ENCODE measurements at places on chromosomes 11 and 22. TPM values are rescaled to one million over a fixed set of nuclear protein-coding genes. Genes with fewer than 3 reads are reported as not detected.

DNA sequence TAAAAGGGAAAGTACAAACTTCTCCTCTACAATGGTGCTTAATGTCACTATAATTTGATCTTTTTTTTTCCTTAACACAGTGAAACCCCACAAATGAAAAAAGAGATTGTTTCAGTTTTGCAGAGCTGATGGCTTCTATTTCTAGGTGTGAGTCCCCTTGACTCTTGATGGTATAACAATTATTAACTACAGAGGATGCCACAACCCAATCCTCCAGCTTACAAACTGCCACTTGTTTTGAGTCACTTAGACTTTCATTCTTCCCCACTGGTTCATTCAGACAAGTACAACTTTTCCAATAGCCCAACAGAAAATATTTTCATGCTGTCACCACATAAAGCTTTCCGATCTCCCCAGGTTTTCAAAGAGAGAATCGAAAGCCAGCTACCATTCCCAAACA lies 812.2 kb downstream of the LRRC4C start:
- no peak overlapping the region for H3K4me3 ChIP-seq
- no peaks in the 10 kb centered on the region for H3K36me3 ChIP-seq
- DNase-seq: no peak
- H3K27ac ChIP-seq: no peak overlapping the region
- H3K4me1 ChIP-seq: no peaks in the 10 kb centered on the region
- no peaks in the 10 kb centered on the region for H3K27me3 ChIP-seq

- no peak overlapping the region for H3K27ac ChIP-seq
- DNase-seq: no peak
- H3K4me3 ChIP-seq: no peak overlapping the region
- H3K27me3 ChIP-seq: no peaks in the 10 kb centered on the region
These were observed 28.9 kb downstream of the CLMP start for GRCh38 chr11:123166071-123166559.

DNA sequence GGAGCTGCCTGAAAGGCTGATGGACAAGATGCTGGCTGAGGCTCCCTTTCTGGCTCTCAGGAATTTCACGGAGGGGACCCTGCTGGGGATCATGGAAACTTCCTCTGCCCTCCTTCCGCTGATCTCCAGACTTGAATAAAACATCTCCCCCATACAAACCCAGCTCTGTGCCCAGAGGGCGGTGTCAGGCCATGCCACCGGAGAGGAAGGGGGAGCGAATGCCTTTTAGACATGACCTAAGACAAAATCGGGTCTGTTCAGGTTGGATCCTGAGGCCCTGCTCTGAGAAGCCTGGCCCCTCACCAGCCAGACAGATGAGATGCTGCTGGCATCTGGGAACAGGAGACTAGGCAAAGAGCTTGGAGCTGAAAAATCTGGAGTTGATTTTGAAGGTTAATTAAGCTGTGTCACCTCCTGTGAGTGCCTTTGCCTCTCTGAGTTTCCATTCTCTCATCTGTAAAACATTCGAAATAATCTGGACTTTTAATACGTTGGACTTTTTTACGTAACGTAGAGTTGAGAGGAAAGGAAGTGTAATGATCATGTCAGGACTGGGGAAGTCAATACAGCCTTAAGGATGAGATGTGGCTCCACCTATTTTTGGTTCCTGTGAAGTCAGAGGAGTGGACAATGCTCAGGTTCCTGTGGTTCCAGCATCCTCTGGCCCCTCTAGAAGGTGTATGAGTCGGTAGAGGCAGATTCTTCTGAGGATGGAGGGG lies 163.6 kb downstream of the ST3GAL4 start:
- no peaks in the 10 kb centered on the region for H3K4me1 ChIP-seq
- no peak overlapping the region for H3K27ac ChIP-seq
- no peaks in the 10 kb centered on the region for H3K27me3 ChIP-seq
- H3K36me3 ChIP-seq: no peaks in the 10 kb centered on the region
- DNase-seq: no peak

DNA sequence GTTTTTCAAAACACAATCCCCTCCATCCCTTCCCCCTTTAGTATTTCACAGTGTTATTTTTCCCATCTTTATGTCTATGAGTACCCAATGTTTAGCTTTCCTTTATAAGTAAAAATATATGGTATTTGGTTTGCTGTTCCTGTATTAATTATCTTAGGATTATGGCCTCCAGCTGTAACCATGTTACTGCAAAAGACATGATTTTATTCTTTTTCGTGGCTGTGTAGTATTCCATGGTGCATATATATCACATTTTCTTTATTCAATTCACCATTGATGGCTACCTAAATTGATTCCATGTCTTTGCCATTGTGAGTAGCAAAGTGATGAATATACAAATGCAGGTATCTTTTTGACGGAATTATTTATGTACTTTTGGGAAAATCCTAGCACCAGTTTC lies 346.4 kb upstream of the CNTN5 start:
- H3K27me3 ChIP-seq: no peaks in the 10 kb centered on the region
- H3K27ac ChIP-seq: no peak overlapping the region
- no peaks in the 10 kb centered on the region for H3K36me3 ChIP-seq

GRCh38 chr22:37616201-37617083 lies 7.8 kb downstream of the GGA1 start:
- no peak overlapping the region for H3K4me3 ChIP-seq
- H3K4me1 ChIP-seq: no peaks in the 10 kb centered on the region
- H3K27me3 ChIP-seq: no peaks in the 10 kb centered on the region
- DNase-seq: no peak
- H3K27ac ChIP-seq: no peak overlapping the region
- peaks cover 29% of the 10 kb centered on the region for H3K36me3 ChIP-seq

DNA sequence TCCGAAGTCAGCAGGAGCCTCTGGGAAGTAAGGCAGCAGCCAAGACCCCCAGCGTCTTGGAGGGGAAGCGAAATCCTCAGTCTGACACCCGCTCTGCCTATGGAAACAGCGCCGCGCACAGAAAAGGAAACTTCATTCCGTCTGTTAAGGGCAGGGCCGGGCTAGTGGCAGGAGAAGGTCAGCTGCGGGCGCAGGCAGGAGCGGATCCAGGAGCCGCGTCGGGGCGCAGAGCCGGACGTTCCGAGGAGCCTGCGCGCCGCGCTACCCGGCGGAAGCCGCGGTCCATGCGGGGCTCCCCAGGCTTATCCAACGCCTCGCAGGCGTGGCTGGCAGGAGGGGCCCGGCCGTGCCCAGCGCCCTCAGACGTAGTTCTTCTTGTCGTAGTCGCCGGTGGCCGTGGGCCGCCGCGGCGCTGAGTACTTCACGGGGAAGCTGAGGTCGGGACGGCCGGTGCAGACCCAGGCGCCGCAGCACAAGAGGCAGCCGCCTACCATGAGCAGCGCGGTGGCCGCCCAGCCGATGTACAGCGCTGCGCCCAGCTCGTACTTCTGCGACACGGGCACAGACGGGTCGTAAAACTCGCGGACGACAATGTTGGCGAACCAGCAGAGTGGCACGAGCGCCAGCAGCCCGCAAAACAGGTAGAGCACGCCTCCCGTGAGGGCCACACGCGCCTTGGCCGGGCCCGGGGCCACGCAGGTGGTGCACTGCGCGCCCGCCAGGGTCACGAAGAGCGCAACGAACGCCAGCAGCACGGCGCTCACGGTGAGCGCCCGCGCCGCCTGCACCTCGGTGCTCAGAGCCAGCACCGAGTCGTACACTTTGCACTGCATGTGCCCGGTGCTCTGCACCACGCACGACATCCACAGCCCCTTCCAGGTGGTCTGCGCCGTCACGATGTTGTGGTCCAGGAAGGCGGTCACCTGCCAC lies 705 bp downstream of the CLDN5 start:
- H3K27ac ChIP-seq: no peak overlapping the region
- DNase-seq: peak; percentile 33
- no peak overlapping the region for H3K4me3 ChIP-seq
- H3K4me1 ChIP-seq: peaks cover 5% of the 10 kb centered on the region

DNA sequence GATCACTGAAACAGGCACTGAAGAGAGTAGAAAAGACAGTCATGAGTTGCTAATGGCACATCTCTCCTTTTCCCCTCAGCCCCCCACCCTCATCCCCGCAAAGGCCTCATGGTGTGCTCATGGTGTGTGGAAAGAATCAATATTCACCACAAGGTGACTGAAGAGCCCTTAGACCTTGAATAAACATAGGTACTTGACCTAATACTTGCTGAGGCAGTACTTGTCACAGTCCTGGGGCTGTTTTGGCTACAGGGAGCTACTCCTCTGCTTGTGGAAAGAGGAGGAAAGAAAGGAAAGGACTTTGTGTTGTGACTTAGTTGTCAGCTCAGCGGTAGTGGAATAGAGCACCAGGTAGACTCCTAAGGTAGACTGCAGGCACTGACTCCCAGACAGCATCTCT lies 537.8 kb upstream of the CCDC179 start:
- H3K27ac ChIP-seq: no peak overlapping the region
- no peaks in the 10 kb centered on the region for H3K4me1 ChIP-seq
- no peaks in the 10 kb centered on the region for H3K27me3 ChIP-seq

GRCh38 chr11:118319337-118319707 lies 14.8 kb downstream of the CD3E start:
- H3K27ac ChIP-seq: peak overlapping the region; percentile 27
- peaks cover 79% of the 10 kb centered on the region for H3K4me1 ChIP-seq
- H3K36me3 ChIP-seq: peaks cover 2% of the 10 kb centered on the region
- H3K4me3 ChIP-seq: no peak overlapping the region
- no peak for DNase-seq

DNA sequence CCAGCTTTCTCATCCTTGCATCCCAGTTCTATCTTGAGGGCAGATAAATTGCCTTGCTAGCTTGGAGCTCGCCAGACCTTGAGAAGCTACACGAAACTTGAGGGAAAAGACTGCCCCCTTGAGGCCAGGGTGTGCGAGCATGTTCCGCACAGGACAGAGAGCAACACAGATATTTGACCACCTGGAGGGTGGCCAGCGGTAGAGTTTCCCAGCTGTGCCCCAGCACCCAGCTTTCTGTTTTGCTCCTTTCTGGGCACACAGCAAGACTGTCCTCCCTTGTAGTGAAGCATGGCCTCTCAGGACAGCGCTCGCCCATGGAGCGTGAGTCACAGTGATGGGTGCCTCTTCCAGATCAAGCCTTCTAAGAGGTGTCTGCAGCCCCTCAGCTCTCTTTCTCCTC lies 23.5 kb downstream of the SPATA19 start:
- H3K4me3 ChIP-seq: no peak overlapping the region
- no peaks in the 10 kb centered on the region for H3K4me1 ChIP-seq
- H3K27ac ChIP-seq: no peak overlapping the region
- no peaks in the 10 kb centered on the region for H3K36me3 ChIP-seq

DNA sequence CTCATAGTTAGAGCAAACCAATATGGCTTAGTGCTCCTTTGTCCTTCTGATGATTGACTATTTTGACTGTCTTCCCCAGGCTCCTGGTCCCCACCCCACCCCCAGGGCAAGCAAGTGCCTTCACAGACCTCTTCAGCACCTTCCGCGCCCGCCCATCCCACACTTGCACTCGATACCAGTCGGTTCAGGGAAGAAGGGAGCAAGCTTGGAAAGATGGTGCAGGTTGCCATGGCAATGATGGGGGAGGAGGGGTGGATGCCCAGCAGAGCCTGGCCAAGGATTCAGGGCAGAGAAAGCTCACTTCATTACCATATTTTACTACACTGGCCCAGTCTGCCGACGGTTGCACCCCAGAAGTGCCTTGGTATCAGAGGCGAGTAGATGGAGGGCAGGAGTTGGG lies 2.2 kb downstream of the TMEM132A start:
- no peak overlapping the region for H3K27ac ChIP-seq
- H3K27me3 ChIP-seq: peaks cover 19% of the 10 kb centered on the region
- DNase-seq: no peak

- no peak overlapping the region for H3K27ac ChIP-seq
- no peaks in the 10 kb centered on the region for H3K4me1 ChIP-seq
- H3K36me3 ChIP-seq: no peaks in the 10 kb centered on the region
- DNase-seq: no peak
These were observed 235.7 kb downstream of the DYNC2H1 start for GRCh38 chr11:103344886-103345285.

GRCh38 chr11:130314750-130315285 lies at the start of gene ZBTB44:
TSS of gene ZBTB44 (minus strand) at chr11:130314917. CDS start at chr11:130261873, 53,044 bp downstream.
- H3K36me3 ChIP-seq: no peaks in the 10 kb centered on the region
- peaks cover 16% of the 10 kb centered on the region for H3K4me1 ChIP-seq
- peak within 1 kb of the TSS; percentile 83 for H3K4me3 ChIP-seq
- peak; percentile 95 for DNase-seq
- H3K27me3 ChIP-seq: no peaks in the 10 kb centered on the region
- H3K27ac ChIP-seq: peak within 1 kb of the TSS; percentile 87

DNA sequence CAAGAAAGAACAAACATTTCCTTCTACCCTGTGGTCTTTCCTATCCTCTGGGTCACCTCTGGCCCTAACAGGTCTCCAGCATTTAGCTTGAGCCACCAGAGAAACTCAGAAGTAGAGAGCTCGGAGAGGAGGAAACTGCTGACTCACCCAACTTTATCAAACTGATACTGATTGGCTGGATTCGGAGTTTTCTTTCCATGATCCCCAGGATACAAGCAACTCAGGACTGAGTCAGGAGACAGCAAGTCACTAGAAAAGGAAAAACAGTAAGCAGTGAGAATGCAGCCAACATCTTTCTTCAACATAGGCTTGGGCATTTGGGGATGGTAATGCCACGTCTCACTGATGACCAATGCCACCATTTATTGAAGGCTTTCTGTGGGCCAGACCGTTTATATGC lies 32.7 kb downstream of the THOC5 start:
- no peaks in the 10 kb centered on the region for H3K27me3 ChIP-seq
- H3K4me3 ChIP-seq: no peak overlapping the region
- no peak overlapping the region for H3K27ac ChIP-seq
- no peaks in the 10 kb centered on the region for H3K4me1 ChIP-seq

DNA sequence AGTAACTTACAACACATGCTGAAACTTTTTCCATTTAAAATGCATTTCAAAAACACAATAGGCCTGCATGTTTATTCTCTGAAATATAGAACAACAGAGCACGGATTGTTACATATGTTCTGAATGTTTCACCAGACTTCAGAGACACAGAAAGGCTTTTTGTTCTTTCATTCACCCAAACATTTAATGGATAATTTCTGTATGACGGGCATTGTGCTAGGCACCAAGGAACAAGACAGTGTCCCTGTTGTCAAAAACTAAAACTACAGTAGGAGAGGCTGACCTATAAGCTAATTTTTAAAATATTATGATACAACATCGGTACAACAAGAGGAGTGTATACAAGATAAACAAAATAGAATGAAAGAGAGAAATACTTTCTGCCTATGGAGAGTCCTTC lies 81.9 kb upstream of the TEAD1 start:
- no peaks in the 10 kb centered on the region for H3K36me3 ChIP-seq
- DNase-seq: no peak
- no peaks in the 10 kb centered on the region for H3K4me1 ChIP-seq
- H3K27me3 ChIP-seq: no peaks in the 10 kb centered on the region
- no peak overlapping the region for H3K27ac ChIP-seq

GRCh38 chr11:125772834-125773505 lies 5.7 kb downstream of the PATE2 start:
- no peak overlapping the region for H3K27ac ChIP-seq
- H3K27me3 ChIP-seq: no peaks in the 10 kb centered on the region
- H3K36me3 ChIP-seq: no peaks in the 10 kb centered on the region
- no peak overlapping the region for H3K4me3 ChIP-seq

USH1C gene
- total RNA-seq: not detected

NPAS4 gene
- not detected for total RNA-seq

POU2F3 gene
- not detected for total RNA-seq

MUC5AC gene
- total RNA-seq: not detected

SCGB1A1 gene
- not detected for total RNA-seq

MUC2 gene
- total RNA-seq: not detected
